ENCODE measurements at places on chromosomes 16 and 17. TPM values are rescaled to one million over a fixed set of nuclear protein-coding genes. Genes with fewer than 3 reads are reported as not detected.

ACAP1 gene
- 4.6 TPM for total RNA-seq

CAPNS2 gene
- 1.9 TPM for total RNA-seq

MT3 gene
- 3.6 TPM for total RNA-seq

TBC1D3E gene
- total RNA-seq: not detected

ZG16 gene
- not detected for total RNA-seq

OTOA gene
- total RNA-seq: not detected
